ENCODE measurements at places on chromosomes 13 and 19.

DNA sequence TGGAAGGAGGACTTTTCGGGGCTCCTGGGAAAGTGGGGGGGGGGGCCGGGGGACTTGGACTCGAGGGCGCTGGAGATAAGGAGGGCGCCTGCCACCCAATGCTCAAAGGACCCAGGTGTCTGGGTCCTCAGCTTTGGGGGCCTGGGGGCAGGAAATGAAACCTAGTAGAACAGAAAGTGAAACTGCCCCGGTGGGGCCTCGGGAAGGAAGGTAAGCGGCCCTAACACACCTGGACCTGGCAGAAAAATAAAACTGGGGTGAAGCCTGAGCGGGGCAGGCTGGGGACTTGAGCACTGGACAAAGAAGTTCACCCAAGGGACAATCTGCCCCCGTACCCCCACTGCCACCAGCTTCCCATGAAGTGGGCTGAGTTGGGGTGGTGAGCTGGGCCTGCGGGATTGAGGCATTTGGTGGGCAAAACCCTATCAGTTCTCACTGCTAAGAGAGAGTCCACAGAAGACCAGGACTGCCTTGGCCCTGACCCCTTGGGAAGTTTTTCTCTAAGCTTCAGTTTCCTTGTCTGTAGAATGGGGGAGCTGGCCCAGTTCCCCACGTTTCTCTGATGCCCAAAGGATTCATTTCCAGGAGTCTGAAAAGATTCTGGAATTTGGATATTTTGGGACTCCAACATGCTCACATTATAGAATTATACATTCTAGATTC lies 2.3 kb downstream of the PRKD2 start:
- DNase-seq: peak; percentile 84

DNA sequence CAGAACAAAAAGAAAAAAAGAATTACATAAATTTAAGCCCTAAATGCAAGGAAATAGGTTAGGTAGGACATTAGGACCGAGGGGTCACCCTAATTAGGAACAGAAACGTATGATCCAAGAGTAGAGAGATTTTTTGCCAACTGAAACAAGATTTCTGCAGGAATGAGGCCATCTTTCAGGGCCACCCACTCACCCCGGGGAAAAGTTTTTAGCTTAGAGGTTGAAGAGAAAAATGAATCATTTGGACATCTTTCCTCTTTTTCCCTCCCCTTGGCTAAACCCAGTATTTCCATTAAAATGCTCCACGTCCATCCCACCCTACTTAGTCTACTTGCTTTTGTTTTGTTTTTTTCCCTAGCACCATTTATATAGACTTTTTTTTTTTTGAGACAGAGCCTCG lies 10.6 kb upstream of the PNMA8A start:
- DNase-seq: no peak

DNA sequence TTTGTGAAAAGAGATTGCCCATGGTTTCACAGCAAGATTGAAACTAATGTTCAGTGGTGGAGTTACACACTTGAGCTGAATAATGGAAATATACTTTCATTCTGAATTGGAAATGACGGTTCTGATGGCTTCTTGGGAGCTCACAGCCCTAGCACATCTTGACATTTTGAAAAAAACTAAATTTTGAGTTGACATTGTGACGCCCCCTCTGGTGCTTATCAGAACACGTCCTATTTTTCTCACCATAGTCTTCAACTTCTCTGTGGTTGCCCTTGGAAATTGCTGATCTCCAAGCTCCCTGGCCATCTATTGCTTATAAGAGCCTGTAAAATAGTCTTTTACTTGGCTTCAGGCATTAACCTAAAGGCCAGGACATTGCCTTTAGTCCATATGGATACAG lies 202.1 kb downstream of the OXGR1 start:
- DNase-seq: no peak

DNA sequence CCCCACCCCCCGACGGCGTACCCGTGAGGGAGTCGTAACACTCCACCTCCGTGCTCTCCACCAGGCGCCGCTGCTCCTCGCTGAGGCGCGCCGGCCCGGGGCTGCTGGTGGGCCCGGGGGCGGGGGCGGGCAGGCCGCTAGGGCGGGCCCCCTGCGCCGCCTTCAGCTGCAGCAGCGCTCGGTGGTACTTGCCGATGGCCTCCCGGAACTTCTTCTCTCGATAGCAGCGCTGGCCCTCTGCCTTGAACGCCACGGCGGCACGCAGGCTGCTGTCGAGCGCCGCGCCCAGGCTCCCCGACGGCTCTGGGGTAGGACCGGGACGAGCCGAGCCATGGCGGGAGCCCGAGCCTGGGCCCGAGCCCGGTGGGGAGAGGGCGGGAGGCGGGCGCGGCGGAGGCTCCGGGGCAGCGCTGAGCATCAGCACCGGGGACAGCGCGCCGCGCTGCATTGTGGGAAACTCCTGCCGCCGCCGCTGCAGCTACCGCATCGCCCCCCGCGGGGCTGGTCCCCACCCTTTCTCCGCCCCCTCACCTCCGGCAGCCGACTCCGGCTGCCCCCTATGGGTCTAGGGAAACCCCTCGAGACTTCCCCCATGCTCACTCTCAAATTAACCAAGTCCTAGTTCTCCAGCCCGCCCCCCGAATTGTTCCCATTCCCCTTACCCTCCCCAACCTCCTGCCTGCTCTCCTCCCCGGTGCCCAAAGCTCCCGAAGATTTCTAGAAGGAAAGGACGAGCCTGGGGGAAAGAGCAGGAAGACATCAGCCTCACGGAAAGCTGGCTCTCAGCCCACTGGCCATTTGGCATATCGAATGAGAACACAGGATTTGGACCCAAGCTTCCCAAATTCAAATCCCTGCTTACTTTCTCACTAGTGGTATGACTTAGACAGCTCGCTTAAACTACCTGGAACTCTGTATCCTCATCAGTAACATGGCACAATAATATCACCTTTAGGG lies at the start of gene TTC9B:
TSS of gene TTC9B (minus strand) at position 451 of the 957 bp plus-strand sequence. CDS start at position 448, 3 bp downstream.
- DNase-seq: peak; percentile 64

DNA sequence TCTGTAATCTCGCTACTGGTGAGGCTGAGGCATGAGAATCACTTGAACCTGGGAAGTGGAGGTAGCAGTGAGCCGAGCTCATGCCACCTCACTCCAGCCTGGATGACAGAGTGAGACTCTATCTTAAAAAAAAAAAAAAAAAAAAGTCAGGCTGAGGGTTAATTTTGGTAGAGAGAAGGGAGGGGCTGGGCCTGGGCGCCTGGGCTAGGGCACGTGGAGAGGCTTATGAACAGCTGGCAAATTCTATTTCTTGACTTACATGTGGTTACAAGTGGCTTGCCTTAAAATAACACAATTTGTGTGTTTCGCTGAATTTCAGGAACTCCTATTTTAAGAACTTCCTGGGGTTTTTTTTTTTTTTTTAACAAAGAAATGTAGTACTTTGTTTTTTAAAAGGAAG lies 47.6 kb upstream of the MAP3K10 start:
- DNase-seq: peak; percentile 72

- DNase-seq: peak; percentile 13
Observed at GRCh38 chr13:23921451-23921888, 24.2 kb upstream of the C1QTNF9B start.

DNA sequence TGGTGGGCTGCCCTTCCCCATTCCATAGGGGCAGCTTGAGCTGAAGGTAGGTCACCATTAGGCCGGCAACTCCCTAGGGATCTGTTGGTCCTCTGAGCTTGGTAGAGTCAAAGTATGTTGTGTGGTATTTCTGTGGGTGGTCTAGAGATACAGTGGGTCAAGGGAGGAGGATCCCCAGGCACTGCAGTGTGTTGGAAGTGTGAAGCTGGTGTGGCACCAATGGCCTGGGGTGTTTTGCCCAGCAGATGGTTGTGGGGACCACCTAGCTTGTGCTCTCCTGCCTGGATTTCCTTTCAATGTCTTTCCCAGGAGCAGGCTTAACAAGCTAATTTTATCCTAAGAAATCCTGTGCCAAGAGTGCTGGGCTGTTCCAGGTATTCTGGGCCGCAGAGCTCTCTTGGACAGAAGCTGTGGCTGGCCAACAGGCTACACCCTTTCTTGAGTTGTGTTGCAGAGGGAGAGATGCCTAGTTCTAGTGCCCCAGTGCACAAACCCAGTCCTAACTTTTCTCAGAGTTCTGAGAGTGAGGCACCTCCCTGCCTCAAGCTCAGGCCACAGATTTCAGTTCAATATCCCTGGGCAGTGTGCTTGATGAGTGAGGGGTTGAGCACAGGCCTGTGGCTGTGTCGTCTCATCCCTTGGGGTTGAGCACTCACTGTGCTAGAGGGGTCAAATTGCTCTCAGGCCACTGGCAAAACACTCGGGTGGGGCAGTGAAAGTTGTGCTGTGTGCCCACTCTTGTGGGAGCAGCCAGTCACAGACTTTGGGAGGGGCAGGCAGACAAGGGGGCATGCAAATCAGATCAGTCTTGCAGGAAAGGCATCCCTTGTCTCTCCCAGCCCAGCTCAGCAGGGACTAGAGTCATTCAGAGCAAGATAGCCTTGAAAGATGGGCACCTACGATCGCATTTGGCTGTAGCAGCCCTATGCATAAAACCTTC lies 1806.1 kb upstream of the MIR17HG start:
- no peak for DNase-seq

DNA sequence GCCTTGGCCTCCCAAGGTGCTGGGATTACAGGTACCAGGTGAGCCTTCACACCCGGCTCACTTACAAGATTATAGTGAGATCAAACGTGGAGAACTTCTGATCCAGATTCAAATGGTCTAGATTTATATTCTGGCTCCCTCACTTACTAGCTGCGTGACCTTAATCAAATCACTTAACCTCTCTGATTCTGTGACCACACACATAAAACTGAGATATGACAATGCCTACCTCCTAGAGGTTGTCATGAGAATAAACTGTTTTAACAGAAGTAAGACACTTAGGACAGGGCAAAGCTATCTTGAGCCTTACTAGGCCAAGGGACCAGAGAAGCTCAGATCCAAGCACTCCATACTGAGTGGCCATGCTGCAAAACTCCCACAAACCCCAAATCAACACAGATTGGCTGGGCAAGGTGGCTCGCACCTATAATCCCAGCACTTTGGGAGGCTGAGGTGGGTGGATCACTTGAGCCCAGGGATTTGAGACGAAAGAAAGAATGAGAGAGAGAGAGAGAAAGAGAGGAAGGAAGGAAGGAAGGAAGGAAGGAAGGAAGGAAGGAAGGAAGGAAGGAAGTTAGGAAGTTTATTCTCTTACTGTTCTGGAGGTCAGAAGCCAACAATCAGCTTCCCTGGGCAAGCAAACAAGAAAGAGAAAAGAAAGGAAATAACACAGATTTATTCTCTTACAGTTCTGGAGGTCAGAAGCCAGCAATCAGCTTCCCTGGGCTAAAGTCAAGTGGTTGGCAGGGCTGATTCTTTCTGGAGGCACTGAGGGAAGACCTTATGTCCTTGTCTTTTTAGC lies 46.1 kb upstream of the MAP3K10 start:
- no peak for DNase-seq

DNA sequence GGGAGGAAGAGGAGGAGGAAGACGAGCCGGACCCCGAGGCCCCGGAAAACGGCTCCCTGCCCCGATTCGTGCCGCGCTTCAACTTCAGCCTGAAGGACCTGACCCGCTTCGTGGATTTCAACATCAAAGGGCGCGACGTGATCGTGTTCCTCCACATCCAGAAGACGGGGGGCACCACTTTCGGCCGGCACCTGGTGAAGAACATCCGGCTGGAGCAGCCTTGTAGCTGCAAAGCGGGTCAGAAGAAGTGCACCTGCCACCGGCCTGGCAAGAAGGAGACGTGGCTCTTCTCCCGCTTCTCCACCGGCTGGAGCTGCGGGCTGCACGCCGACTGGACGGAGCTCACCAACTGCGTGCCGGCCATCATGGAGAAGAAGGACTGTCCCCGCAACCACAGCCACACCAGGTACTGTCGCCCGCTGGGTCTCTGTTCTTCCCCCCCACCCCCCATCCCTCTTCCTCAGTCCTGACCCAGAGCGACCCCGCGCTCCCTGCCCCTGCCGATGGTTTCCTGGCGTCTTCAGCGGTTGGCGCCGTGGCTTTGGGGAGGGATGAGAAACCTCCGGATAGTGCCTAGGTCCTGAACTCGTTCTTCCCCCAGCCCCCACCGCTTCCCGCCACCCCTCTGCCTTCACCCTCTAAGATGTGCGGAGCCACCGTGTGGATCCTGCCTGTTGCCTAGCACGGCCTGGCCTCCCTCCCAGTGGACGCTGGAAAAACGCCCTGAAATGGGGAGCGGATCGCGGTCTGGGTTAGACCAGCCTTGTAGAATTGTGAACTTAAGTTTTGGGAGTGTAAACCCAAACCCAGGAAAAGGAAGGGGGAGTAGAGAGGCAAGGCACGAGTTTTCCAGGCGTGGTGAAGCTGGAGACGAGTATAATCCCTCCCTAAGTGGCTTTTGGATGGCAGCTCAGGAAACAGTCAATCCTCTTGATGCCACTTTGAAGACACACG lies 1.5 kb downstream of the HS6ST3 start:
- DNase-seq: no peak

DNA sequence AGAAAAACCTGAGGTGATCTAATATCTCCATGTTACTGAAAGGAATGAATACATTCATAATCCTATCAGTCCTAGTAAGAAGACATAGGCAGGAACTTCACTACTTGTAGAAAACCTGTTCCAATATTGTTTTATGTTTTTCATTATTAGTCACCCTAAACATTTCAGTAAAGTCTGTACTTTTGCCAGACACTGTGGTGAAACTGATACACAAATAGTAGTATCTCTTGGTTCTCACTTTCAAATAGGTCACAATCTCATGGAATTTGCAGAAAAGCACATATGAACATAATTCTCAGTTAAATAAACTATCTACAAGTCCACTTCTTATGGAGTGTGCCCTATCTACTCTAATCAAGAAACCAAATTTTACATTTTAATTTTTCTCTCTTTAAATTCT lies 88.3 kb upstream of the PCDH9 start:
- DNase-seq: no peak

GRCh38 chr13:87669379-87669978 lies 1.7 kb upstream of the SLITRK5 start:
- DNase-seq: peak; percentile 19

DNA sequence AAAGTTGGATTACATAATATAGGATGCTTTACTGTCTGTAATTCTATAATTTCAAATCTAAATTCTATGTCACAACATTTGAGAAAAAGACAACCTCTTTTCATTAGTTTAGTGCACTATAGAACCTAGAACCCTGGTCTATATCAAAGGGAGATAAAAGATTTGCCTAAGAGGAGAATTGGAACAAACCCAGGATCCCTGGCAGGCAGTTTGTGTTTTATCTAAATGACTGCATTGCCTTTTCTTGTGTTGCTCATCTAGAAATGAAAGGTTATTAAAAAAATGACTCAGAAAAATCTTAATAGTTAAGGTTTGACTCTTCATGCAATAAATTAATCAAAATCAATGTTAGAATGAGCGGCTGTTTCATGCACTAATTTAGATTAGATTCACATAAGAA lies 96.7 kb downstream of the PCDH9 start:
- DNase-seq: no peak

- DNase-seq: peak; percentile 96
Observed at GRCh38 chr19:8363803-8364771, at the start of gene ANGPTL4. TSS of gene ANGPTL4 (plus strand) at chr19:8364155. CDS start at chr19:8364322, 167 bp downstream.

DNA sequence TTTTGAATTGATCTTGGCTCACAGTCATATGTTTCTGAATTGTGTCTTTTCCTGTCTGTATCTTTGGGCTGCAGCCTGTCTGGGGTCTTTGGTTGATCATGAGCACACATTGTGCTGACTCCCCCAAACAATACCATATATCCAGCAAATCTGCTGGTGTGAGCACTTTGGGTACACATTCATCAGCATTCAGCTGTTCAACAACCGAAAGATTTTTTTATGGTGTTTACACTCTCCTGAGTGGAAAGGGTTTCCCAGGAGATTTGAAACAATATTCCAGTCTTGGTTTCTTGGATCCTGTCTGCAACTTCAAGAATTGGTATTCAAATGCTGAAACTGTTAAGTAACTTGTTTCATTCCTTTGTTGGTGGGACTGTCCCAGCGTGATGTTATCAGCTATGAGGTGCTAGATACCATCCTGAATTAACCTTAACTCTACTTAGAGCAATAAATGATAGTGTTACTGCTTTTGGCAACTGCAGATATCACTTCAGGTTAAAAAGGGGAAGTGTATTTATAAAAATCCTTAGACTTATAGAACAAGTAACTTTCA lies 78.4 kb upstream of the DIAPH3 start:
- no peak for DNase-seq

Measured in activated CD8-positive, alpha-beta T cell treated with anti-CD3 and anti-CD28 coated beads for 36 hours (primary cell).